ENCODE measurements at places on chromosomes 3 and 15. TPM values are rescaled to one million over a fixed set of nuclear protein-coding genes. Genes with fewer than 3 reads are reported as not detected.

Gene LMCD1
- 268 TPM for total RNA-seq

Gene UTS2B
- total RNA-seq: 0.17 TPM

Gene SAMD7
- not detected for total RNA-seq

Gene MAGEL2
- total RNA-seq: 6.4 TPM

Gene AHSG
- total RNA-seq: not detected

Gene TGM5
- not detected for total RNA-seq

Gene ZNF502
- not detected for total RNA-seq

DNA sequence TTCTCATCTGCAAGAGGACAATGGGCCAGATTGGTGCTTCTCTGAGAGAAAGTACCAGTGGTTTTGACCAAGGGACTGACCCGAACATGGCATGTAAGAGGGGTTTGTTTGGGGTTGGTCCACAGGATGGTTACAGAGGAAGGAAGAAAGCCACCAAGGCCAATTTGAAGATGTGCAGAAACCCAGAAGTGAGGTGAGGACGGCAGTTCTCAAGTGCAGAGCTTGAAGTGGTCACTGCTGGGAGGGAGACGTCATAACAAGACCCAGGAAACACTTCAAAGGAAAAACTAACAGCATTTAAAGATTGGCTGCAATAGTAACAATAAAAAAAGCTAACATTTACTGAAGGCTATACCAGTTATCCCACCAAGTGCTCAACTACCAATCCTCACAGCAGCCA, 29.1 kb downstream of the LIPC start:
- H3K27ac ChIP-seq: no peak overlapping the region
- no peaks in the 10 kb centered on the region for H3K36me3 ChIP-seq

GRCh38 chr15:66901336-66902100, 163.9 kb upstream of the SMAD3 start:
- peaks cover 15% of the 10 kb centered on the region for H3K4me1 ChIP-seq
- H3K27ac ChIP-seq: peak overlapping the region; percentile 45
- H3K4me3 ChIP-seq: no peak overlapping the region
- H3K36me3 ChIP-seq: peaks cover 4% of the 10 kb centered on the region

DNA sequence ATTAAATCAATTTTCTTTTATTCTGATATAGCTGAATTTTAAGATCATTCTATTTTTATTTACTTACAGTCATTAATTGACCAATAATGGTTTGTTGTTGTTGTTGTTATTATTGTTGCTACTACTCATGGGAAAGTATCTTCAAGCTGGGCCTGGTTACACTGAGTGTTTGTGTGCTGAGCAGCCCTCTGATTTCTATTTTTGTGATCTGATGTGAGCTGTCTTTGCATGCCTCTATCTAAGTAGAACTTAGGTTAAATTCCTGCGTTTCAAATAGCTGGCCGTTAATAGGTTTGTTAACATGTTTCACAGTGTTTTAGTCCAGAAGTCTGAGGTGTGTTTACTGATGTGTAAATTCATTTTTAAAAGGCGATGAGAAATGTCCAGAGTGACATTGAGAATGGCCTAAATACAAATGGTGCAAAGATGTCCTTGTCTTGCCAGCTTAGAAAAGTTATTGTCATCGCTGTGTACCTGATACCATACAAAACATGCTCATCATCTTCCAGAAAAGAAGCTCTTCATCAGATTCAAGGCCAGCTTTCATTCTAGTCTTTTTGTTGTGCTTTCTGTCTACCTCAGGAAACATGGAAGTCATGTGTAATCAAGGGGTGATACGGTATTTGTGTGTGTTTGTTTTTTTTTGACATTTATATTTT, 15.8 kb downstream of the ARIH2 start:
- peaks cover 8% of the 10 kb centered on the region for H3K36me3 ChIP-seq
- no peaks in the 10 kb centered on the region for H3K27me3 ChIP-seq
- H3K4me3 ChIP-seq: no peak overlapping the region
- no peak for DNase-seq
- peaks cover 28% of the 10 kb centered on the region for H3K4me1 ChIP-seq
- H3K27ac ChIP-seq: no peak overlapping the region

- H3K4me3 ChIP-seq: no peak overlapping the region
- DNase-seq: no peak
- H3K36me3 ChIP-seq: no peaks in the 10 kb centered on the region
- H3K27ac ChIP-seq: peak overlapping the region; percentile 99
- no peaks in the 10 kb centered on the region for H3K27me3 ChIP-seq
These were observed 96.3 kb upstream of the DLG1 start for GRCh38 chr3:197394464-197395321.

- H3K4me3 ChIP-seq: no peak overlapping the region
- H3K4me1 ChIP-seq: peaks cover 8% of the 10 kb centered on the region
- H3K27ac ChIP-seq: no peak overlapping the region
- H3K27me3 ChIP-seq: peaks cover 13% of the 10 kb centered on the region
- no peak for DNase-seq
- H3K36me3 ChIP-seq: no peaks in the 10 kb centered on the region
These were observed 2.4 kb downstream of the SLCO3A1 start for GRCh38 chr15:91855684-91856489.

DNA sequence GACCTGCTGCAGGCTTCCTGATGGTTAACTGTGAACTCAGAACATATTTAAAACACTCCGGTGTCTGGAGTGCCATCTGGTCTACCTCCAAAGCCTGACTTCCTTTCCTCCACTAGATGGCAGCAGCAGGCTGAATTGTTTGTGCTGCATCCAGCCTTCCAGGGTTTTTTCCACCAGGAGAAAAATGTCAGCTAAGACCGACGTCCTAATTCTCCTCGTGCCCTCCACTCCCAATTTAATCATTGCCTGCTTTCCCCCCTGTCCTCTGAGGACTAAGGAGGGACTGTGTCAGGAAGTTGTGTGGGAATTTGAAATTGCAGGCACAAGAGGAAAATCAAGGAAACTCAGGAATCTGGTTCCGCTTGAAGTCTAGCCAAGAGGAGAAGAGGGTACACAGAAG, 165.2 kb upstream of the UMPS start:
- peaks cover 3% of the 10 kb centered on the region for H3K27me3 ChIP-seq
- DNase-seq: no peak
- no peak overlapping the region for H3K27ac ChIP-seq
- H3K4me1 ChIP-seq: peaks cover 12% of the 10 kb centered on the region
- no peak overlapping the region for H3K4me3 ChIP-seq

DNA sequence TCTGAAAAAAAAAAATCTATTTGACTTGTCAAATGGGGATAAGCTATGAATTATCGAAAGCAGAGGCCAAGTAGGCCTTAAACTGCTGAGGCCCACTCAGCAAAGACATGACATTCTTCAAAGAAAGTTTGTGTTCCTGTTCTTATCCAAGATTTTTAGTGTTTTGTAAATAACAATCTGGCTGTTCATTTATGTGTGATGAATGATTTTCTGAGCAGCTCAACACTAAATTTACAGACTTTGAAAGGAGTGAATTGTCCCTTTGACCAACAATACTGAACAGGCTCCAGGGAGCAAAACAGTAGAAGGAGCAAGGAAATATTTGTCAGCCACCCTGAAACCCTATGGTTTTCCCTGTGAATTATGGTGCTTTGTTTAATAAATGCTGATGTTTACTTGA, 512.6 kb upstream of the NAALADL2 start:
- peaks cover 2% of the 10 kb centered on the region for H3K27me3 ChIP-seq
- no peak overlapping the region for H3K27ac ChIP-seq
- H3K36me3 ChIP-seq: no peaks in the 10 kb centered on the region
- H3K4me3 ChIP-seq: no peak overlapping the region

- no peak for DNase-seq
- H3K4me3 ChIP-seq: no peak overlapping the region
- H3K27ac ChIP-seq: peak overlapping the region; percentile 91
- H3K4me1 ChIP-seq: peaks cover 78% of the 10 kb centered on the region
- no peaks in the 10 kb centered on the region for H3K27me3 ChIP-seq
These were observed 45.7 kb downstream of the CHSY1 start for GRCh38 chr15:101206176-101206591.

DNA sequence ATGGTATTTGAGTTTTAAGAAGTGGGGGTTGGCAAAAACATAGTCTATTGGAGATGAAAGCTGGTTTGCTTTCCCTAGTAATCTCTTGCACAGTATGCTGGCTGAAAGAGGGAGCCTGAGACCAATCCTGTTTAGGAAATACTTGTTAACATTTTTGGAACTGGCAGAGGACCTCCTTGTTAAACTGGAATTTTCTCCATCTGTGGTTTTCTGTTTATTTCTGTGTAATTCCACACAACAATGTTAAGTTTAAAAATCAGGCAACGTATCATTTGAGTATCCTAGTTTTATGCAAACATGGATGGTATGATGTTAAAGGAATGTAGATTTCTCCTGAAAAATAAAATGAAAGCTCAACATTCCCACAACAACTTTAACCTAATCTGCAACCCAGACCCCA, 536.0 kb upstream of the TBL1XR1 start:
- DNase-seq: no peak
- H3K36me3 ChIP-seq: no peaks in the 10 kb centered on the region
- no peak overlapping the region for H3K4me3 ChIP-seq
- H3K27ac ChIP-seq: no peak overlapping the region

- DNase-seq: no peak
- no peak overlapping the region for H3K27ac ChIP-seq
- H3K4me3 ChIP-seq: no peak overlapping the region
- no peaks in the 10 kb centered on the region for H3K4me1 ChIP-seq
These were observed 38.0 kb downstream of the BBS4 start for GRCh38 chr15:72724028-72724427.

- DNase-seq: peak; percentile 91
- no peaks in the 10 kb centered on the region for H3K36me3 ChIP-seq
These were observed 1.2 kb downstream of the CLSTN2 start for GRCh38 chr3:139935866-139936817.

- H3K36me3 ChIP-seq: peaks cover 2% of the 10 kb centered on the region
- peak overlapping the region; percentile 15 for H3K27ac ChIP-seq
- peaks cover 31% of the 10 kb centered on the region for H3K4me1 ChIP-seq
- H3K27me3 ChIP-seq: no peaks in the 10 kb centered on the region
These were observed 99.1 kb downstream of the VGLL4 start for GRCh38 chr3:11544412-11545181.

GRCh38 chr15:61411902-61412510, 182.9 kb upstream of the RORA start:
- H3K4me3 ChIP-seq: no peak overlapping the region
- H3K27me3 ChIP-seq: peaks cover 2% of the 10 kb centered on the region
- DNase-seq: no peak
- H3K4me1 ChIP-seq: no peaks in the 10 kb centered on the region
- H3K36me3 ChIP-seq: no peaks in the 10 kb centered on the region

- H3K4me1 ChIP-seq: no peaks in the 10 kb centered on the region
- no peak for DNase-seq
- no peaks in the 10 kb centered on the region for H3K36me3 ChIP-seq
- H3K27me3 ChIP-seq: peaks cover 12% of the 10 kb centered on the region
These were observed 402.1 kb downstream of the CADM2 start for GRCh38 chr3:85360742-85361387.

DNA sequence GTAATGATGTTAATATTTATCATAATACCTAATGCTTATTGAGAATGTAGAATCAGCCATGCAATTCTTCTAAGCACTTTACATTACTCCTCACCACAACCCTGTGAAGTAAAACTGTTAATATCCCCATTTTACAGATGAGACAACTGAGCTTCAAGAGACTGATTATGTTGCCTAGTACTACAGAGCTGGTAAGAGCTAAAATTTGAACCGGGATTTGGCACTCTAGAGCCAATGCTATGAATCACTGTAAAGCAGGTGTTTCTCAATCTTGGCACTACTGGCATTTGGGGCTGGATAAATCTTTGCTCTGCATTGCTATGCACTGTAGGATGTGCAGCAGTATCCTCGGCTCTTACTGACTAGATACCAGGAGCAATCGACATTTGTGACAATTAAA, 367.7 kb downstream of the MAGI1 start:
- peaks cover 12% of the 10 kb centered on the region for H3K4me1 ChIP-seq
- peaks cover 1% of the 10 kb centered on the region for H3K36me3 ChIP-seq
- H3K27ac ChIP-seq: no peak overlapping the region
- no peak for DNase-seq
- H3K27me3 ChIP-seq: no peaks in the 10 kb centered on the region
- H3K4me3 ChIP-seq: no peak overlapping the region

DNA sequence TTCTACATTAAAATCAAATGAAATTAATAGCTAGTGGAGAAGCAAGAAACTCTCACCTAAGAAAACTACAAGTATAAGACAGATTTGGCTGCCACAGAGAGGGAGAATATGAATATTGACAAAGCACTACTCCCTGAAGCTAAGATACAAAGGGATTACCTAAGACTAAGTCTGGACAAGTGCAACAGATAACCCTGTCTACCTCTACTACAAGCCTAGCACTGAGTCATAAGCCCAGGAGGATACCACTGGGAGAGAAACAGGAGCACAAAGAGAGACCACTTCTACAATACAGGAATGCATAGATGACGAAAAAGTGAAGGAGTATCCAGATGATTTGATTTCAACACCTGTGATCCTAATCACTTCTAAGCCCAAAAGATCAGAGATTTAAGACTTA, 10.4 kb downstream of the ATP13A4 start:
- H3K27me3 ChIP-seq: peaks cover 5% of the 10 kb centered on the region
- H3K36me3 ChIP-seq: no peaks in the 10 kb centered on the region
- DNase-seq: no peak
- no peak overlapping the region for H3K4me3 ChIP-seq

- no peak overlapping the region for H3K27ac ChIP-seq
- DNase-seq: no peak
- peaks cover 16% of the 10 kb centered on the region for H3K4me1 ChIP-seq
- H3K4me3 ChIP-seq: no peak overlapping the region
- H3K27me3 ChIP-seq: no peaks in the 10 kb centered on the region
These were observed 13.3 kb downstream of the TLE3 start for GRCh38 chr15:70084461-70084860.

DNA sequence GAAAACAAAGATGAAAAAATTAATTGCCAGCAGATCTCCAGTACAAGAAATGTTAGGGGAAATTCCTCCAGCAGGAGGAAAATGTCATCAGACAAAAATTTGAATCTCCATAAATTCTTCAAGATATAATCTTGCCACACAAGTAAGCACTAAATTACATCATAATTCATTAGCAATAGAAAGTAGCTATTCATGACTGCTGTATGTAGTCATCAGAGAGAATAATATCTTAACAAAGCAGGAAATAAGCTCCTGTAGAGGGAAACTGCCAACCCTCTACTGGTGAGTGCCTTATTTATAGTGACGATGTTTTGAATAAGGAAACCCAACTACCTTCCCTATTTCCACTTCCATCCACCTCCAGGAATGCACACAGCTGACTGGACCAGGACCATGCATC, 15.8 kb upstream of the SLC27A2 start:
- H3K36me3 ChIP-seq: no peaks in the 10 kb centered on the region
- H3K27ac ChIP-seq: no peak overlapping the region
- peaks cover 18% of the 10 kb centered on the region for H3K27me3 ChIP-seq
- H3K4me1 ChIP-seq: peaks cover 5% of the 10 kb centered on the region
- no peak for DNase-seq
- H3K4me3 ChIP-seq: no peak overlapping the region

All from chondrocyte (in vitro differentiated cells).